ENCODE measurements at places on chromosomes 3 and 15.

GRCh38 chr15:38536201-38536676 lies 28.4 kb downstream of the RASGRP1 start:
- DNase-seq = no peak

- no peak for DNase-seq
Observed at GRCh38 chr3:24730173-24730572, 235.5 kb upstream of the THRB start.

DNA sequence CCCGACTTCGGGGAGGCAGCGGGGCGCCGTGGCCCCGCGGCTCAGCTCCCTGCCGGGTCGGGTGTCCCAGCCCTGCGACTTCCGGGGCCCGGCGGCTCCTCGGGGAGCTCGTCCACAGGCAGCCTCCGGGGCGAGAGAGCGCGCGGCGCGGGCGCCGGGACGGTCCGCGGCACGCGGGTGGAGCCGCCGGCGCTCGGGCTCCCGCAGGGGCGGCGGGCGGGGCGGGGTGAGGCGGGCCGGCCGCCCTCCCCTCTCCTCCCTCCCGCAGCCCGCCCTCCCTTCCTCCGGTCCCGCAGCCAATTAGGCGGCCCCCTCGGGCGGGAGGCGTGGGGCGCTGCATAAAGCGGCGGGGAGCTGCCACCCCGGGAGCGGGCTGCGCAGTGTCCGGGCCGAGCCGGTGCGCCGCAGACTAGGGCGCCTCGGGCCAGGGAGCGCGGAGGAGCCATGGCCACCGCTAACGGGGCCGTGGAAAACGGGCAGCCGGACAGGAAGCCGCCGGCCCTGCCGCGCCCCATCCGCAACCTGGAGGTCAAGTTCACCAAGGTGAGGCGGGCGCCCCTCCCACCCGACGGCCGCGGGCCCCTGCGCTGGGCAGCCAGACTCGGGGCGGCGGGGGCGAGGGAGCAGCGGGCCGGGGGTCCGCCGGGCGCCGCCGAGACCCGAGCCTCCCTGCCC lies at the start of gene ALDH1A3:
ALDH1A3 (plus strand) TSS at position 368 of the 675 bp plus-strand sequence; CDS start at position 445, 77 bp downstream.
- no peak for DNase-seq

- no peak for DNase-seq
Observed at GRCh38 chr3:65702202-65702601, 336.5 kb downstream of the MAGI1 start.

DNA sequence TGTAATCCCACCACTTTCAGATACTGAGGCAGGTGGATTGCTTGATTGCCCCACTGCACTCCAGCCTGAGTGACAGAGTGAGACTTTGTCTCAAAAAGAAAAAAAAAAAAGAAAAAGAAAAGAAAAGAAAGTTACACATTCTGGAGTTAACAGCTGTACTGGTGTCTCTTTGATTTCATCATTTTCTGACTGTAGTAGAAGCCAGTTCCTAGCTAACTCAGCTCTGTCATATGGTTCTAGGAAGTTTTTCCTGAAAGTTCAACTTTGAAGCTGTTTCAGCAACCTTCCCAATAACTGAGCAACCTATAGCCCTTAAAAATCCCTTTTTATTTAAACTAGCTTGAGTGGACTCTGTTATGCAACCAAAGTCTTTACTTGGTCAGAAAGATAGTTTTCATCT lies 104.6 kb upstream of the STRIT1 start:
- DNase-seq = no peak

Measured in NCI-H2029 (cell line).